ENCODE measurements at places on chromosomes 6 and 20.

GRCh38 chr20:35917077-35917476 lies 37.2 kb downstream of the SCAND1 start:
- no peak for DNase-seq

DNA sequence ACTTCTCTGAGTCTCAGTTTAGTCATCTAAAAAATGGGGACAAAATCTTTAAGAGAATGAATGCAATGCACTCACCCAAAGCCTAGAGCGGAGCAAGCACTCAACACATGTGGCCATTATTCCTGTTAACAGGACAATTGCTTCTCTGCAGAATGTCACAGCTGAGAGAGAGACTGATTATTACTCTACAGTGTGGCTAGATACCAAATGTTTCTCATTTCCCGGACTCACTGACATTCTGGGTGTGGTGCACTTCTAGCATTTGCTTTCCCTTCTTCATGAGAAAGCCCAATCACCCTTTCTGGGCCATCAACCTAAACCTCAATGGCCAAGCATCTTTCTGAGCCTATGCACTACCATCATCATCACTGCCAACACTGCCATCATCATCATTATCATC lies 273.9 kb downstream of the ZNF217 start:
- no peak for DNase-seq

GRCh38 chr6:52597738-52598122 lies 20.9 kb upstream of the TRAM2 start:
- no peak for DNase-seq

DNA sequence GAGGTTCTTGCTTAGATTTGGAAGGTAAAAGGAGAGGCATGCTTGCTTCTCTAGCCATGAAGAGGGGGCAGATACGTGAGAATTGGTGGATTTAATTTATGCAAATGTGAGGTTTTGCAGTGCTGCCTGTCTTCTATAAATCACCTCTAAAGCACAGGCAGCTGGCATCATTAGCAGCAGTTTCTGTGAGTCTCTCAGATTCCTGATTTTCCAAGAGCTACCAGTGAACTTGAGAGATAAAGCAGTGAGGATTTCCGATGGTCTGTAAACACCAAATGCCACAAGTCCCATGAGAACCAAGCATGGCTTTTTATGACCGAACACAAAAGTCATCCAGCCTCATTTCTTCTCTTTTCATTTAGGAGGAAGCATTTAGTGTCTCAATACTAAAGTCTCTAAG lies 3.2 kb upstream of the SIRPB2 start:
- DNase-seq, result no peak

DNA sequence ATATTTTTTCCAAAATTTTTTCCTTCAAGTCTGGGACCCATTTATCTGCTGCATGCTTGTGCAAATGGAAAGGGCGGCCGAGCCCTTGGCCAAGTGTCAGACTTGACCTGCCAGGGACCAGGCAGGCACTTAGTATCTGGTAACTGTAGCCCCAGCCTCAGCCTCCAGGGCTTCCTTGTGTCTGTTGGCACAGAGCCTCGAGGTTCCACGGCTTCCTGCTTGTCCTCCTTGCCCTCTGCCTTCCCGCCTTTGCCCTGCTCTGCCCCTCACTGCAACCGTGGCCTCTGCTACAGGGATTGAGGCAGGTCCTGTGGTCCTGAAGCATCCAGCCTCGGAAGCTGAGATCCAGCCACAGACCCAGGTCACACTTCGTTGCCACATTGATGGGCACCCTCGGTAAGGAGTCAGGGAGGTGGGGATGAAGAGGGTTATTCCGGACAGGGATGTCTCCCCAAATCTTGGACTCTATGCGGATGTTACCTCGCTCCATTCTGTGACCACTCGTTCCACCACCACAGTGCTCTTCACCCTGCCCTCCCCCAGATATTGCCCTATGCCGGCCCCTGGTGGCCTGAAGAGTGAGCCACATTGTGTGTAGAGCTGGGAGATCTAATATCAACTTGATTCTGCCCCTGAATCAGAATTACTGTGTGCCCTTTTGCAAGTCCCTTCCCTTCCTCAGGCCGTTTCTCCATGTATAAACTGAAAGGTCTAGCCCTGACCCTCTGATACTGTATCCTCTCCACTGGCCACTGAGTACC lies 41.5 kb upstream of the SRF start:
- no peak for DNase-seq

DNA sequence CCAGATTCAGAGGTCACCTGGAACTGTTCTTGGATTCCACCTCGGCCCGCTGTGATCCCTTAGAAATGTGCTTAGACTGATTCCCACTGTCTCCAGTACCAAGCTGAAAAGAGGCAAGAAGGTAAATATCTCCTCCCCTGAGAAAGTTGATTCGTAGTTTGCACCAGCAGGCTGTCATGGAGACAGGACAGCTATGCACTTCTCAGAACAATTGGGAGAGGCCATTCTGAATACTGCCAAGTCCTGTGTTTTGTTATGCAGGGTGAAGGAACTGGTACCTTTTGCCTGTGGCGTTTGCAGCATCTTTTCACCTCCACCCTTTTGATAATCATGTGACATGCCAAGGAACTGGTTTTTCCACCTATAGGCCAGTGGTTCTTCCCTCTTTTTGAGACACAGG lies 58.2 kb upstream of the RNGTT start:
- DNase-seq, result no peak

- DNase-seq, result no peak
These were observed 20.7 kb upstream of the HEY2 start for GRCh38 chr6:125728739-125729138.

DNA sequence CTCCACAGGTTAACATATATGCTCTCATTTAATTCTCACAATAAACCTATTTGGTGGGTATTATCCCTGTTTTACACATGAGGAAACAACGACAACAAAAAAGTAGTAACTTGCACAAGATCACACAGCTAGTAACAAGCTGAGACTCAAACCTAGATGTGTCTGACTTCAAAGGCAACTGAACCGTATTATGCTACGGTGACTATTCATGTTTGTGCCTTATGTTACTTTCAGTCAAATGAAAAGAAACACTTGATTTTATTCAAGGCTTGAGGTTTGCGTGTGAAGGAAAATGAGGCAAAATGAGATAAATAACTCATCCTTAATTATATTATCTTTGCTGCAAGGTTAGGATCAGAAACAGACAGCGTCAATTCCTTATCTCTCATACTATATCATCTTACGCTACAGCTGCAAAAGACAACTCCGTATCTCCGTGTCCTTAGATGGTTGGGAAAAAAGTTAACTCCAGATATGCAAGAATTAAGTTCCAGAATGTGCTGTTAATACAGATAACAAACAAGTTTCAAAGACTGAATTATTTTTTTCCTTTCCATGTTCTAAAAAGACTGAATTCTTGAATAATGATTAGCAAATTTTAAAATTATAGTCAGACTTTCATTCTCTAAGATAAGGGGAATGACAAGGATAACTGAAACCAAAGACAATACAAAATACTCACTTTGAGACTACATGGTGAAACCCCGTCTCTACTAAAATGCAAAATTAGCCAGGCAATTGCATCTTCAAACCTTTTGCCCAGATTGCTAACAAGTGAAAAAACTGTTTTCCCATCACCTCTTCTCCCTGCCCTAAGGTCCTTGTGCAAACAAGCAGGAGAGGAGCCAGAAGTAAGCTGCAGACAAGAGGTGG lies 27.8 kb downstream of the STAU1 start:
- no peak for DNase-seq

DNA sequence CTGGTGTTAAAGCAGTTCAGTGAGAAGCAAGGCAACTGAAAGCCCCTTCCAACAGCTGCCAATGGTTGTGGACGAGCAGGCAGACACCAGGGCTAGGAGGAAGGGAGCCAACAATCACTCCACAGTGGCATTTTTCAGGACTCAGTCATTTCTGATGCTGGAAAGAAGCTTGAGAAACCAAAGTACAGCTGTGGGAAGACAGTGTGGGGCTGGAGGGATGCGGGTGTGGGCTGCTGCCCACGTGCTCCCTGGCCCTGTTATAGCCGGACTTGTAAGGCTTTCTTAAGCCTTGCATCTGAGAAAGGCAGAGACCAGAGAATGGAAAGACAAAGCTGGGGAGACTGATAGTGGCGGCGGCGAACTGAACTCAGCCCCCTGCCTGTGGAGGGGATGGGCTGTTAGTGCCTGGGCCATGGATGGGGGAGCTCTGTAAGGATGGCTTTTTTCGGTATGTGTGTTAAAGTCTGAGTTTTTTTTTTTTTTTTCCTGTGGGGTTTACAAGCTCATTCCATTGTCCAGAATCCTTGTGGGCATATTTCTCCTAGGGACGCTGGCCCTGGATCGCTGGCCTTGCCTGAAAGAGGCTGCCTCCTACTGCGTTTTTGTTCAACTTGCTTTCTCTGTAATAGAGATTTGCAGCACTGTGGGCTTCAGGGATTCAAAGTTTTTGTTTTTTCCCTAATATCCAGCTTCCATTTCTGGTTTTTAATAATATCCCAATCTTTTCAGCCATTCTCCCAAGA lies 91.7 kb downstream of the GJA10 start:
- no peak for DNase-seq

- DNase-seq, result no peak
These were observed 19.1 kb upstream of the RIN2 start for GRCh38 chr20:19738951-19739350.
